ENCODE measurements at places on chromosomes 16 and 17.

DNA sequence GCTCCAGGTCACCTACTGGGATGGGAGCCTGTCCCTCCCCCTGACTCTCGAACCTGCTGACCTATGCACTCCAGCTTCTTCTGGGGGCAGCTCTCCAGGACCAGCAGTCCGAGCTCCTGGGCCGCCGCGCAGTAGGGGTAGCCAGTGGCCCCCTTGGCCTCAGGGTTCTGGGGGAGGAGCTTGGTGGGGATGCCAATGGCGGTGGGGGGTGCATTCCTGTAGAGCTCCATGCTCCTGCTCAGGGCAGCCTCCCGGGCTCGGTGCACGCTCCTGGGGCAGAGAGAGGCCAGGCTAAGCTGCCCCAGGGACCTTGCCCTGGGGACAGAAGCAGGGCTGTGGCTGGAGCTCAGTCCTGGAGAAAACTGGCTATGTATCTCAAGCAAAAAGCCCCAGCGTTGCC, 7.7 kb upstream of the SPATA2L start:
- no peak for DNase-seq

GRCh38 chr16:30457743-30458560, 12.3 kb upstream of the SEPHS2 start:
- no peak for DNase-seq

DNA sequence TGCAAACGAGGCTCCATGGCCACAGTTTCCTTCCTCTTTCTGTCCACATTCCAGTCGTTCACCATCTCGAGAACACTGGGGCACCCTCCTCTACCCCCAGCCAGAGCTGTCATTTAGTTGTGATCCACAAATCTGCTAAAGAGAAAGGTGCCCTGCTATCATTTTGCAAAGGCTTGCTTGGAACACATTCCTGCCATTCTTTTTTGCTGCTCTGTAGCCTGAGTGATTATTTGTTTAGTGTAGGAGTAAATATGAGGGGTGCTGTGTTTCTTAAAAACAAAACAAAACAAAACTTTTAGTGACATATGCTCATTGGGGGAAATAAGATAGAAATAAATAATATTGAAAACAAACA, 166.7 kb downstream of the PRKCA start:
- DNase-seq, result no peak

DNA sequence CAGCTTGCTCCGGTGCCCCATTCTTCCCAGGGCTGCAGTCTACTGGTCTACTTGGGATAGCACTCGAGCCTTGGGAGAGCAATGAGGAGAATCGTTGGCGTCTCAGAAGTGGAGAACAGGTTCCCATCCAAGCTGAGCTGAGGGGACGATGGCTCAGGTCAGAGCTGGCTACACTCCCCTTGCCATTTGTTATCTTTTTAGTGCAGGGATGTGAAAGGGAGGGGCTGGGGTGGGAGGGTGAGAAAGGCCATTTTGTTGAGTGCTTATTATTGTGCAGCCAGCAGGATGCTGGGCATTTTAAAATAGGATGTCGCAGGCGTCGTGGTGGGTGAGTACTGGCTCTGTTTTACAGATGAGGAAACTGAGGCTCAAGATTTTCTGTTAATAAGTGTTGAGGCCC, 410.8 kb downstream of the SNX29 start:
- no peak for DNase-seq

DNA sequence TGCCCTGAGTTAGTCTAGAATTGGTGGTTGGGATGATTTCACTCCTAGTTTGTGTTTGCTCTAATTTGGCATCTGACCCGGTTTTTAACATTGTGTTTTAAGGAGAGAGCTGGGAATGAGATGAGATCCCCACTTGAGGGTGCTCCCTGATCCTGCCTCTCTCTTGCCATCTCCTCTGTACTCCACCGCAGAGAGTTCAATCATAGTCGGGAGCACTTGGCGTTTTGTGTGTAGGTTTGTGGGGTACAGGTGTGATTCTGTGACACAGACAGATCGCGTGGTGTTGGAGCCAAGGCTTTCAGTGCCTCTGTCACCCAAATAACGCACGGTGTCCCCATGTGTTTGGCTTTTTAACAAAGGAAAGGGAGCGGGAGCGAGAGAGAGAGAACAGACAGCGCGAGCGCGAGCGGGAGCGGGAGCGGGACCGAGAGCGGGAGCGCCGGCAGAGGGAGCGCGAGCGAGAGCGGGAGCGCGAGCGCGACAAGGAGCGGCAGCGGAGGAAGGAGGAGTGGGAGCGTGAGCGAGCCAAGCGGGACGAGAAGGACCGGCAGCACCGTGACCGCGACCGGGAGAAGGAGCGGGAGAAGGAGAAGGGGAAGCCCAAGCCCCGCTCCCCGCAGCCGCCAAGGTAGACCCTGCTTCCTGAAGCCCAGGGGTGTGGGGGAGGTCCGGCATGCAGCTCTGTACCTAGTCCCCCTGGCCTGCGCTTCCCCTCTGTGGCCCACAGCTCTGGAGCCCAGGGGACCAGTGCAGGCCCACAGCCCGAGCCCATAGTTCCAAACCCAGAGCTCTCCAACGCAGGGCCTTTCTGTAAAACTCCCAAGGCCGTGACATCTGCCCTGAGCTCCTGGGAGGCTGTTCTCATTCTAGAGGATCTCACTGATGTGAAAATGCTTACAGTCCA, 27.2 kb upstream of the IL17C start:
- no peak for DNase-seq

GRCh38 chr16:87959391-87959990, 8.3 kb downstream of the BANP start:
- no peak for DNase-seq

Data from retinal pigment epithelial cell (primary cell).